Activated CD4-positive, CD25-positive, alpha-beta regulatory T cell treated with anti-CD3 and anti-CD28 coated beads, Interleukin-2, amount 50 U/mL, for 24 hours (primary cell): ENCODE measurements at places on chromosomes 2 and 18.

DNA sequence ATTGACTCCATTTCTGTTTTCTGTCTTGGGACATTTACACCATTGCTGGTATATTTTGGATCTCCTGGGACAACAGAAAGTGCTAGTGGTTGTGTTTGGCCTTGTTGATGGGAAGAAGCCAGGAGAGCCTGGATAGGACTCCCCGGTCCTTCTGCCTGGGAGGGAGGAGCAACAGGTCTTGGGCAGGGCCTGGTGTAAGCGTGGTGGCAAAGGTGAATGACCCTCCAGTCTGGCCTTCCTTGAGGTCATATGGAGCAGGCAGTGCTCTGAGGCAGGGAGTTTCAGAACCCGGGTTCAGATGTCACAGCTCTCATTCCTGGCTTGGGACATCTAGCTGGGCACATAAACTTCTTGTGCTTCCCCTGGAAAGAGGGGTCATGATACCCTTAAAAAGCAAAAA lies 56.0 kb upstream of the RBM44 start:
- ATAC-seq, result no peak

- ATAC-seq, result no peak
Measured at GRCh38 chr2:14517731-14518130, 114.8 kb upstream of the LRATD1 start.

DNA sequence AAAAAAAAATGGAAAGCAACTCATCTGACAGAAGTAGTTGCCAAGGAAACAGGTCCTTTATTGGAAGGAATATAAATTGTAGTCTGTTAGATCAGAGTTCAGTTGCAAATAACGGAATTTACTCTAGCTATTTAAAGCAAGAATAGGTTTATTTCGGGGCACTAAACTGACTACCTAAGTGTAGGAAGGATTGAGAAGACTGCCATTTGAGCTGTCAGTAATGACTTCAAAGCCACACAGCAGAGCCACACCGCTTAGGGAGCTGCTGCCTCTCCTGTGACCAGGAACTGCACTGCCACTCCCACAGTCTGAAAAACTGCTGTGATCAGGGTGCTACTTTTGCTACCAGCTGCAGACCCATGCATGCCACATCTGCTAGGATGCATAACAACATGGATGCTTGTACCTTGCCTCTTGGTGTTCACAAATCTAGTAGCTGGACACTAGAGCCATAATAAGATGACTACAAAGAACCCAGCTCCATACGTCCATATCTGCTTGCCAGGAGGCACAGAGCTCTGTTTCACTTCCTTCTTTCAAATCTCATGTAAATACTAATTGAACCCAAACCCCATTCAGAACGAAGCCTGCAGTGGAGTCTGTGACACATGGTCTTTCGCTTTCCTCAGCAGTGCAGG lies 2.2 kb downstream of the DSG2 start:
- no peak for ATAC-seq

GRCh38 chr2:32452338-32453064 lies 95.7 kb downstream of the BIRC6 start:
- no peak for ATAC-seq

- ATAC-seq, result no peak
Measured at GRCh38 chr2:43080571-43081021, 145.8 kb downstream of the ZFP36L2 start.

GRCh38 chr2:224104668-224105386 lies 65.7 kb upstream of the SERPINE2 start:
- ATAC-seq, result no peak

DNA sequence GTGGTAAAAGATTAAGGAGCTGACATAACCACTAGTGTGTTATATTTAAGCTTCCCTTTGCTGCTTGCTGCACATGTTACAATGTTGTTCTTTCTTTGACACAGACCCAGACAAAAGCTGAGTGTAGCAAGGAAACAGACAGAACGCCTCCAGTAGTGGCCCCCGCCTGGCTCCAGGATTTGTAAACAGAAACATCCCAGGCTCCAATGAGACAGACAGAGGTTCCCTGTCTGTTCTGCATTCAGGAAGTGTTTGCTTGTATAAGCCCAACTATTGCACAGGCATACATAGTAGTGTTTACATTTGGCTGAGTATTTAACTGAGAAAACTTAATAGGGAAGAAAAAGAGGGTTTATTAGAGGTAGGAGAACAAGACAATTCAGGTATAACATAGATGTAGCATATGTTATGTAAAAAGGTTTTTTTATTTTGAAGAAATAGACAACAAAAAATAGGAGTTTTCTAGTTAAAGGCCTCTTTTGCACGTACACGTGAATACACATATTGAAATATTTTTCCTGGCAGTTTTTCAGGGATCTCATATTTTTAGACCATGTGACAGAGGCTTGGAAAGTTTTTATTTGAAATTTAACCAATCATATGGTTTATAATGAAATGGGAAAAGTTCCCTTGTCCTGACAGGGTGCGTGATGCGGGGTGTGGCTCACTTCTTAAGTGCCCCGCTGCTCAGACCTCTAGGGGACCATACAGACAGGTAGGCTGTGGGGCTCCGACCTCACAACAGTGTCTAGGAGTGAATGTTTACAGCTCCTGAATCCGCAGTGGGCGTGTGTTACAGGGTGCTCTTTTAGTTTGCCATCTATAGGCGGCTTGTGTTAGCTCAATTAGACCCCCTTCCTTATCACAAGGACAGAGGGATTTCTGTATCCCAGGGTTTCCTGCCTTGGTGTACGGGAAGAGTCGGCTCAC lies 118.4 kb downstream of the BMPR2 start:
- no peak for ATAC-seq

DNA sequence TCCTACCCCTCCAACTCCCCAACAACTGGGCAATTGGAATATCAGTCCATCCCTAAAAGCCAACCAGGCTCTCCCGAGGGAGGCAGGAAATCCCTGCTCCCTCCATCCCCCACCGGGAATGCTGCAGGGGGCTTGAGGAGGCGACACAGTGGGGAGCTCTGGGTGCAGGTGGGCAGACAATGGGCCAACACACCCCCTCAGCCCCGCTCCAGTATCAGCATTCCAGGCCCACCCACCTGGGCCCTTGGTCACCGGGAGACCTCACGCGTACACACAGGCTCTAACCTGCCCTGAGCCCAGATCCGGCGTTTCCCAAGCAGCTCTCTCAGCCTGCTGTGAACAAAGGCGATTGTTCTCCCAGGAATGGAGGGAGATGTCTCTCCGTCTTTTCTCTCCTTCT lies 37.6 kb upstream of the FZD7 start:
- ATAC-seq, result no peak

DNA sequence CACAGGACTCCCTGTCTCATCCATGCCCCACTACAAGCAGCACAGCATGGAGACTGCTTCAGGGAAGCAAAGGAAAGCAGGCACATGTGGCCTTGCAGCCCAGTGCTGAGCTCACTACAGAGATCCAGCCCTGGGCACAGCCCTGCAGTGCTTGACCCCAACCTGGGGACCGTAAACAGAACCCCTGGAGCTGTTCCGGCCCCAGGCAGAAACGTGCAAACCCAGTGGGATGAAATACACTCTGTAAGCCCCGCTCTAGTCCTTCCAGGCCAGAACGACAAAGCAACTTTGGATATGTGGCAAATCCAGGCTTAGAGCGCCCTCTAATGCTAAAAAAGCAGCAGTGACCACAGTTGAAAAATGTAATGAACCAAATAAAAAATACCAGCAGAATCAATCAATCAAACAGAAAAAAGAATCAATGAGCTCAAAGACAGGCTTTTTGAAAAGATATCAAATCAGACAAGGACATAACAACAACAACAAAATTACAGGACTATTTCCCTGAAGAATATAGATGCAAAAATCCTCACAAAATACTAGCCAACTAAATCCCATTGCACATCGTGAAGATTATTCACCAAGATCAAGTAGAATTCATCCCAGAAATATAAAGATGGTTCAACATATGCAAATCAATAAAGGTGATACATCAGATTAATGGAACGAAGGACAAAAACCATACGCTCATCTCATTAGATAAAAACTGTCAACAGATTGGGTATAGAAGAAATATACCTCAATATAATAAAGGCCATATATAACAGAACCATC lies 45.6 kb downstream of the ZNF519 start:
- no peak for ATAC-seq

DNA sequence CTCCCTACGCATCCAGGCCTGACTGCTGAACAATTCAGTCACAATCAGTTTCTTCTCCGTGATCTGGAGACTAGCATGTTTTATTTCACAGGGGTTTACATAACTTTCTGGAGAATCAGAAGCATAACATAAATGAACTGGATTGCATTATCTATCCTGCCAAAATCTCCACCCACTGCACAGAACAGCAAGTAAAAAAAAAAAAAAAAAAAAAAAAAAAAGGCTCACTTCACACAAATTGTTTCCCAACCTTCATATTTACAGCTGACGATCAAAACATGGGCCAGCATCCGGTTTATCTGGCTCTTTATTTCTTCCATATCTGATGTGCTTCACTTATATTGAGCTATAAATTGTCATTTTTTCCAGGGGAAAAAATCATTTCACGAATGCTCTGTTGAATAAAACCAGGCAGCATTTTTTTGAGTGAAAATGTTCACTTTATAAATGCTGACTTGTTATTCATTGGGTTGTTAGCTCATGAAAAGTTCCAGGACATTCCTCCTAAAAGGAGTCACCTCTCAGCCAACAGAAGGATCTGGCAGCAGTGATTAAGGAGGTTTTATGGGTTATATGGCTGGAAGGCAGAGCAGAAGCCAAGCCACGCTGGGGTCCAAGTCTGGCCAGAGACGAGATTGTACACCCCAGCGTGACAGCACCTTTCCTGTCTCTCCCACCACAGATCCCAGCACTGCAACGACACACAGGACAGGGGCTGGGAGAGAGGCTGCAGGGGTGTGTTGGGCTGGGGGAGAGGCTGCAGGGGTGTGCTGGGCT lies 51.2 kb upstream of the GLI2 start:
- ATAC-seq, result no peak

DNA sequence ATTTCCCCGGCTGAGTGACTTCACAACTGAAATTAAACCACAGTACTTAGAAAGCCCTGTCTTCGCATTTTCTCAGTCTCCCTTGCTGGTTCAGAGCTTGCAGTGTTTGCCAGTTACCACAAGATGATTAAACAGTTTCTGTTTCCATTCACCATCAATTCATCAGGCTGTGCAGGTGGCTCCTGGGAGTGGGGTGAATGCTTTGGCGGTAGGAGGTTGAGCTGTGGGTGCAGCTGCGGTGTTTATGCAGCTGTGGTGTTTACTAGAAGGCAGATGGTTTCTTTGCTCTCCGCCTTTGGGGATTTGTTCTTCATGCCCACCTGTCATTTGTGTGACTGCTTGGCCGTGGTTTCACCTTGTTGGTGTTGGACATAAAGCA lies 16.1 kb downstream of the ACOXL start:
- peak; percentile 99 for ATAC-seq

GRCh38 chr2:242031481-242032019 lies 162.0 kb downstream of the RTP5 start:
- peak; percentile 88 for ATAC-seq

DNA sequence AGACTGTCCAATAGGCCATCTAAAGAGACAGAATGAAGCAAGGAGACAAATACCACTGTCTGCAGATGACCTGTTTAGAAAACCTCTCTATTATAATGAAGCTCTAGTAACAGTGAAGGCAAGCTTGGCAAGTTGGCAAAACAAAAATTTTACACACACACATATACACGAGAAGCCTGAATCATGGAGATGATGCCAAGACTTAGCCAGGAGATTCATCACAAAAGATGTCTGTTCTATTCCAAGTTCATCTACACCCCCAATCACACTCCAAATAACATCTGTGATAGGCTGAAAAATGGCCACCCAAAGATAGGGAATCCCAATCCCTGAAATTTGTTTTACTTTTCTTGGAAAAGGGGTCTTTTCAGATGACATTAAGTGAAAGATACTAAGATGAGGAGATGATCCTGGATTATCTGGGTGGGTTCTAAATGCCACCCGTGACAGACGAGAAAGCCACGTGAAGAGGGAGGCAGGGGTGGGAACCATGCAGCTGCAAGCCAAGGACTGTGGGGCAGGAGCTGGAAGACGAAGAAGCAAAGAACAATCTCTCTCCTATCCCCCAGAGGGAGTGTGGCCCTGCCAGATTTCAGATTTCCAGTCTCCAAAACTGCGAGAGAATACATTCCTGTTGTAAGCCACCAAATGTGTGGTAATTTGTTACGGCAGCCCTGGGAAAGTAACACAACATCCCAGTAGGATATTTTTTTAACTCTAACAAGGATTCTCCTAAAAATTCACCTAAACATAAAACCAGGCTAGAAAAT lies 20.0 kb downstream of the HDLBP start:
- ATAC-seq, result no peak

- no peak for ATAC-seq
Measured at GRCh38 chr2:22035361-22035830, 911.6 kb downstream of the TDRD15 start.

- no peak for ATAC-seq
Measured at GRCh38 chr2:200068642-200069041, 113.3 kb downstream of the MAIP1 start.

DNA sequence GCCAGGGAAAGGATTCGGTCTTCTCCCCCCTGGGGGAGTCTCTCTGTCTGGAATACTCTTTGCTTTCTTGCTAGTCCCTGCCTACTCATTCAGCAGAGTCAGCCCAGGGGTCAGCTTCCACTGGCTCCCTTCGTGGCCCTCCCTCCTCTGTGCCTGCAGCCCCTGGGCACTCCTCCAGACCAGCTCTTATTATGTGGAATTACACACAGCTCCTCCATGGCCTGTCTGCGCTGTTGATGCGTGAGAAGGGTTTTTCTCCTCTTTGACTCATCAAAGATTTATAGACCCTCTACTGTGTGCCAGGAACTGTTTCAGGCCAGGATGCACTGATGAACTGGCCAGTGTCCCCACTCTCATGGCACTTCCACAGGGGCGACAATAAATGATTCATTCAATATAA lies 44.4 kb downstream of the ST8SIA5 start:
- ATAC-seq, result no peak

GRCh38 chr2:235432741-235433520 lies 60.9 kb upstream of the AGAP1 start:
- ATAC-seq, result no peak

DNA sequence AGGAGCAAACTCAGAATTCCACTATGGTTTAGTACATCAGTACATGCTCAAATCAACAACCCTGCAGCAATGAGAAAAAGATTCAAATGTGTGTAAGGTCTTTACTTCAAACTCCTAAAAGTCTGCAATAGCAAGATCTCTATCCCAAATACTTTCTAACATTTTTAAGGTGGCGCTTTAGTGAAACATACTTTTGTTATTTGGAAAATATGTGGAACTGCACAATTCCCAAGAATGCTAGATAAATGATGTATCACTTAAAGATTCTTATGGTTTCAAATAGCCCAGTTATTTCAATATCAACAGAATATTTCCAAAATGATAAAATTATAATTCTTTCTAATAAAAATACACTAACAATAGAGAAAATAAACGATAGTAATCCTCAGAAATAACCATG lies 227.6 kb upstream of the SMAD7 start:
- ATAC-seq, result no peak

GRCh38 chr18:58669731-58670378 lies 1.4 kb upstream of the MALT1 start:
- ATAC-seq, result peak; percentile 9

GRCh38 chr2:16218625-16219024 lies 278.3 kb downstream of the MYCN start:
- ATAC-seq, result no peak
